ENCODE measurements at places on chromosomes 3 and 15.

DNA sequence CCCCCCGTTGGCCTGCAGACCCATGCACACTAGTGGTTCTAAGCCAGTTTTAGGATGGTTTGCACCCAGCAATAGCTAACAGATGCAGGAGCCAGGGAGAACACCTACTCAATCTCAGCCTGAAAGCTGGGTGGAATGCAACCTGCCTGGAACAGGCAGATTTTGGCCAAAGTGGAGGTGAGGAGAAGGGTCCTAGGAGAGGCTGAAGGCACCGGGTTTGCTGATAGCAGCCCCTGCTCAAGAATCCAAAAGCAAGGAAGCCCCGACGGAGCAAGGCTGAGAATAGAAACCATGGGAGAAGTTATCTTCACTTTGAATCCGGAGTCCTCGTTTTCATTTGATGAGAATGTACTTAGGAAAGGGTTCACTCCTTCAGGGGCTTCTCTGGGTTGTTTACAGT lies 9.9 kb downstream of the RRP9 start:
- no peak for DNase-seq

DNA sequence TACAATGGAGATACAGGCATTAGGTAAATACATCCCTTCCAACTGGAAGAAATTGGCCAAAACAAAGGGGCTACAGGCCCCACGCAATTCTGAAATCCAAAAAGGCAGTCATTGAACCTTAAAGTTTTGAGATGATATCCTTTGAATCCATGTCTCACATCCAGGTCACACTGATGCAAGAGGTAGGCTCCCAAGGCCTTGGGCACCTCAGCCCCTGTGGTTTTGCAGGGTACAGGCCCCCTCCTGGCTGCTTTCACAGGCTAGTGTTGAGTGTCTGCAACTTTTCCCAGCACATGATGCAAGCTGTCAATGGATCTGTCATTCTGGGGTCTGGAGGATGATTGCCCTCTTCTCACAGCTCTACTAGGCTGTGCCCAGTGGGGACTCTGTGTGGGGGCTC lies 766.7 kb downstream of the ZBBX start:
- no peak for DNase-seq

DNA sequence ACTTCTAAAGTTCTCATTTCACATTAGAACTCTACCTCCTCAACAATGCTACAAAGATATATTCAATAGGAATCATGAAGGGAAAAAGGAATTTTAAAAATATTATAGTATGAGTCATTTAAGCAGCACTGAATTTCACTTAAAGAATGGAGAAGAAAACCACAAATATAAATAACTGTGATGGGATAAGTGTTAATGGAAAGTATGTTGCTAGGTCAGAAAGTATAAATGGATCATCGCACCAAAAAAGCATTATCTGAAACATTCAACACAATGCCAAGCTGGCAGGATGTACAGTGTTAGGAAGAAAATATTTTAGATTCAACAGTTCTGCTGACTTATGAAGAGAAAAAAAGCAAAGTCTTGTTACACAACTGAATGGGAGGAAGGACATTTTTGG lies 101.4 kb downstream of the TFG start:
- DNase-seq, result no peak

- peak; percentile 76 for DNase-seq
These were observed 74.8 kb upstream of the NTRK3 start for GRCh38 chr15:88331291-88331690.

- DNase-seq, result no peak
These were observed 561.4 kb downstream of the PYDC2 start for GRCh38 chr3:192022412-192022811.

DNA sequence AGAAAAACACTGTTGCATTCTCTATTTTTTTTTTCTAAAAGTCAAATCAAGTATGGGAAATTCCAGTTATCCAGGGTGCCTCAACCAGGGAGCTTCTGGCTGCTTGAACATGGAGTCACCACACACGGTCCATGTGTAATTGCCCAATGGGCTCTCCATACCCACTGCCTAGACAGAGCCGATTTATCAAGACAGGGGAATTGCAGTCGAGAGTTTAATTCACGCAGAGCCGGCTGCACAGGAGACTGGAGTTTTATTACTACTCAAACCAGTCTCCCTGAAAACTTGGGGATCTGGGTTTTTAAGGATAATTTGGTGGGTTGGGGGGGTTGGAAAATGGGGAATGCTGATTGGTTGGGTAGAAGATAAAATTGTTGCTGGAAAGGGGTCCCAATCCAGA lies 149.8 kb downstream of the TJP1 start:
- no peak for DNase-seq

GRCh38 chr3:30655187-30655812 lies 48.9 kb downstream of the TGFBR2 start:
- DNase-seq, result no peak

DNA sequence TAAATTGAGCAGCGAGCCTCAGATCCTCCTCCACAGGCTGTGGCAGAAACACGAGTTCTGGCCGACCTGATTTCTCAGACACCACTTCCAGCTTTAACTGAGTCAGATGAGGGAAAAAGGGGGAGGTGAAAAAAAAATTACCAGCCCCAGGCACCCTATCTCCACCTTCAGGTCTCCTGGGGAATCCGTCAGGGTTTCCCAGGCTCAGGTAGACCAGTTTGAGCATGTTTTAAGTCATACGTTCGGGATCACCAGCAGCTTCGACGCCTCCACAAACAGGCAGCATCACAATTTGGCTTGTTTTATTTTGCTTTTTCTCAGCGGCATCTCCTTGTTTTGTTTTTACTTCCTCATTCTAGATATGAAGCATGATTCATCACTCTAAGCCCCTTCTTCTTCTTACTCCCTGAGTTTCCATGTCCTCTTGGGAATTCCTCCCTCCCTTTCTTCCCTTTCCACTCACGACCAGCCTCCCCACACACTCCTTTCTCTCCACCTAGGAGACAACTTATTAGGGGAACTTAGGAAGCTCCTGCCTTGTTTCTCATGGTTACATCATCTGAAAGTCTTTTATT lies 190.1 kb downstream of the ZNF621 start:
- no peak for DNase-seq

DNA sequence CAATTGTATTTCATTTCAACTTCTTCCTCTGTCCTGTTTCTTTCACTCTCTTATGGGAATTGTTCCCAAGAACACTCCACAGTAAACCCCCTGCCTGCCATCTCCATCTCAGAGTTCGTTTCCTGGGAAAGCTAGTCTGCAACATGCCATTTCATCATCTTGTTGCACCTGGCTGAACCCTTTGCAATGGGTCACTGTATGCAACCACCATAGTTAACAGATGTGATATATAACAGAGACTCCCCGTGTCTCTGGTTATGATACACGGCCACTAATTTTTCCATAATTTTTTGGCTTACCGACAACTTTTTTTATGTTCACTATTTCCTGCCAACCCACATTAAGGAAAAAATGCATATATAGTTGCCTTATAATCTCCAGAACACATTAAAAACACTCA lies 95.5 kb downstream of the CHST2 start:
- DNase-seq, result no peak

- DNase-seq, result no peak
These were observed 38.0 kb downstream of the SRPRB start for GRCh38 chr3:133843634-133844033.

- no peak for DNase-seq
These were observed 55.7 kb upstream of the LMOD3 start for GRCh38 chr3:69178082-69178481.

GRCh38 chr15:36079021-36079420 lies 500.4 kb upstream of the CDIN1 start:
- no peak for DNase-seq

- DNase-seq, result no peak
These were observed 60.6 kb downstream of the DPH6 start for GRCh38 chr15:35485411-35485810.

GRCh38 chr15:20340331-20340811 lies 201.2 kb downstream of the GOLGA6L6 start:
- peak; percentile 80 for DNase-seq

DNA sequence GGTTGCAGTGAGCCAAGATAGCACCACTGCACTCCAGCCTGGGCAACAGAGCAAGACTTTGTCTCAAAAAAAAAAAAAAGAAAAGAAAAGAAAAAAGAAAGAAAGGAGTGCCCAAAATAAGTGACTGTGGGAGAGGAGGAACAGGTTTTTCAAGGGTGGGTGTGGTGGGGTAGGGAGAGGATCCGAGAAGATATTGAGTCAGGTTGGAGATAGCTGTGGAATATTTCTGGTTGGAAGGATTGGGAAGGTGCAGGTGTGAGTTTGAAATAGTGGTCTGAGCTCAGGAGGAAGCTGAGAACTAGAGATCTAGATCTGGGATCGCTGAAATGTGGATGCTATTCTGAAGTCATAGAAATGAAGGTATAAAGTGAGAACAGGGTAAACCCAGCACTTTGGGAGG lies 7.8 kb downstream of the SCAMP2 start:
- no peak for DNase-seq

- peak; percentile 68 for DNase-seq
These were observed 10.6 kb upstream of the PARL start for GRCh38 chr3:183895296-183895695.

GRCh38 chr3:69745505-69745904 lies 6.2 kb downstream of the MITF start:
- no peak for DNase-seq

Measured in activated effector memory CD4-positive, alpha-beta T cell treated with anti-CD3 and anti-CD28 coated beads, Interleukin-2, amount 50 U/mL, for 16 hours (primary cell).